Skeletal muscle cell (primary cell): ENCODE measurements at places on chromosomes 12 and 14.

DNA sequence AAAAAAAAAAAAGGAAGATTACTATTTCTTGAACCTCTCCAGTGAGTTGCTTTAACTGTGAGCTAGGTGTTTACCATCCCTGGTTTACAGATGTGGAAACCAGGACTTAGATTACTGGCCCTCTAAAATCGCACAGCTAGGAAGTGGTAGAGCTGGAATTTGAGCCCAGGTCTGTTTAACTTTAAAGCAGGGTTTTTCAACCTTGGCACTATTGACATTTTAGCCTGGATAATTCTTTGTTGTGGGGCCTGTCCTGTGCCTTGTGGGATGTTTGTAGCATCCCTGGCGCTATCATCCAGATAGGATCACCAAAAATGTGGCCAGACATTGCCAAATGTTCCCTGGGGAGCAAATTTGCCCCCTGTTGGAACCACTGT, 28.5 kb upstream of the SMOC1 start:
- DNase-seq: no peak

DNA sequence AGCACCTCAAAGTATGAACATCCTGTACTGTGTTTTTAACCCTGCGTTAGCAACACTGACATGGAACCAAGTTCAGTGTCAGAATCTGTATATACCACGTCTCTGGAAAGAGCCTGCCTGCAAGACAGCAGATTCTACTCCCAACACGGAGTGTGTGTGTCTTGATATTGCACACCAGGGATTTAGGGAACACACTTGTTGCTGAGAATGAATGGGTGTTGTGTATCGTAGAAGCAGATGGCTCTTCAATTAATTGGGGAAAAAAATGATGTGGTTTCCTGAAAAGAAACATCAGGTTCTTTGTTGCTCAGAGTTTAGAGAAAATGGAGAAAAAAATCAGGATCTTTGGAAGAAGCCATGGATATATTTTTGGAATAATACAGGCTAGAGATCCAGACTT, 170.8 kb downstream of the EGLN3 start:
- no peak for DNase-seq

DNA sequence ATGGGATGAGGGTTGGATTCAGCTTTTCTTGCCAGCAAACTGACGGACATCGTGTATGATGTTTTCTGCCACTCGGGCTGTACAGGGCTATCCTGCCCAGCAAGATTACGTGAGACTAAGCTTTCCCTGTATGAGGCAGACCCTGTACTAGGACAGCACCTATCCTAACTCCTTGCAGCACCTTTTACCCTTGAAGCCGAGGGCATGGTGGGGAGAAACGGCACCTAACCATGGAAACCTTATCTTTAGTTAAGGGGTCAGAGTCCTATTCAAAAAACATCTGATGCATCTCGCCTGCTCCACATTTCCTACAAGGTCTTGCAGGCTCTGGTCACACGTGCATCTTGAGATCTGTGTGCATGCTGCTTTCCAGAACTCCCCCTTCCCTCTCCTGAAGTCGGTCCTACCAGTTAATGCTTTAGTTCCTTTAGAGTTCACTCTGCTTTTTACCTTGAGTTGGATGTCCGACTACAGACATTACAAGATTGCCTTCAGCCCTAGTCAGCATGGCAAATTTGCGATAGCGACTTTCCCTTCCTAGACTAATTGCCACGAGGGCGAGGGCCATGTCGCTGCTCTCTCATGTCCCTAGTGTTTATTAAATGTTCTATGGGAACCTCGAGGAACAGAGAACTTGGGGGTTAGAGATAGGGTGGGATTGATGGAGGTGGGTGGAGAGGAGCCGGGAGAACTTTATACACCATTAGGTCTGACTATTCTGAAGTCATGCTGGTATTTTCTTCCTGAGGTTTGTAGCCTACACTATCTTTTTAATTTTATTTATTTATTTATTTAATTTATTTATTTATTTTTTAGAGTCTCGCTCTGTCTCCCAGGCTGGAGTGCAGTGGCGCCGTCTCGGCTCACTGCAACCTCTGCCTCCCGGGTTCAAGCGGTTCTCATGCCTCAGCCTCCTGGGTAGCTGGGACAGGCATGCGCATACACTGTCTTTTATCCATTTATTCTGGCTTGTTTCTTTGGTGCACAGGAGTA, 6.6 kb downstream of the RAN start:
- DNase-seq: no peak

GRCh38 chr14:71726580-71727021, 205.6 kb upstream of the RGS6 start:
- DNase-seq: no peak

GRCh38 chr12:28121433-28121832, 68.8 kb upstream of the CCDC91 start:
- DNase-seq: no peak

DNA sequence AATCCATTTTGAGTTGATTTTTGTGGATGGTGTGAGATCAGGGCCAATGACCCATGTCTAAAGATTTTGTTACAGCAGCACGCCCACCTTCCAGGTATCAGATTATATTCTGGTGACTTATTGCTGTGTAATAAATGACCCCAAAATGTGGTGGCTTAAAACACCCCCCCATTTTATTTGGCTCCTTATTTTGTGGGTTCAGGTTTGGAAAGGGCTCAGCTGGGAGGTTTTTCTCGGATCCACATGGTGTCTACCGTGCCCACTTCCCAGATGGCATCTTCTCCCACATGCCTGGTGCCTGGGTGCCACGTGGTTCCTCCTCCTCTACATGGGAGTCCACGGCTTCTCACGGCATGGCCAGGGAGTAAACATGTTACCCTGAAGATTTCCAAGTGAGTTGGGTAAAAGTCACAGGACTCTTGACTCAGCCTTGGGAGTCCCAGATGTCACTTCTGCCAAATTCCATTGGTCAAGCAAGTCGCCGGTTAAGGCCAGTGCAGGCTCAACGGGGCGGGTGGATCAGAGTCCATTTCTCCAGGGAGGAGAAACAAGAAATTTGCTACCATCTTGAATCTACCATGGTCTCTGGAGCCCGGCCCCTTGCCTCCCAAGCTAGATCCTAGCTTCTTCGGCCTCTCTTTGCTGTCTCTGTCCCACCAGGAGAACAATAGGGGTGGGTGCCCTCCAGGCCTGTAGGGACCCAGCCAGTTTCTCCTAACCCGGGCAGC, 214.3 kb downstream of the KIF26A start:
- no peak for DNase-seq

- DNase-seq: no peak
These were observed 34.2 kb downstream of the KCNA1 start for GRCh38 chr12:4943938-4944284.

DNA sequence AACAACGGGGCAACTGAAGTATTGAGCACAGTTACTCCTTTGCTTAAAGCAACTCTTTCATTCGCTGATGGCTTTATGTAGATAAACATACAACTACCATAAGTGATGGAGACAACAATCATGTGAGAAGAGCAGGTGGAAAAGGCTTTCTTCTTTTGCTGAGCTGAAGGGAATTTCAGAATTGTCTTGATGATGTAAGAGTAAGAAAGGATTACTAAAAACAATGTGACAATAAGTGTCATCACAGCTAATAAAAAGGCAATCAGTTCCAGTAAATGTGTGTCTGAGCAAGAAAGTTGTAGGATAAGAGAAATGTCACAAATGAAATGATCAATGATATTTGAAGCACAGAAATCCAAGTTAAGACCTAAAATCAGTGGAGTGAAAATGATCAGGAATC, 647 bp downstream of the OR6C70 start:
- DNase-seq: no peak

- no peak for DNase-seq
These were observed 81.5 kb upstream of the KCNA1 start for GRCh38 chr12:4828176-4828575.

- no peak for DNase-seq
These were observed 129.2 kb upstream of the ARHGAP5 start for GRCh38 chr14:31947680-31948595.

DNA sequence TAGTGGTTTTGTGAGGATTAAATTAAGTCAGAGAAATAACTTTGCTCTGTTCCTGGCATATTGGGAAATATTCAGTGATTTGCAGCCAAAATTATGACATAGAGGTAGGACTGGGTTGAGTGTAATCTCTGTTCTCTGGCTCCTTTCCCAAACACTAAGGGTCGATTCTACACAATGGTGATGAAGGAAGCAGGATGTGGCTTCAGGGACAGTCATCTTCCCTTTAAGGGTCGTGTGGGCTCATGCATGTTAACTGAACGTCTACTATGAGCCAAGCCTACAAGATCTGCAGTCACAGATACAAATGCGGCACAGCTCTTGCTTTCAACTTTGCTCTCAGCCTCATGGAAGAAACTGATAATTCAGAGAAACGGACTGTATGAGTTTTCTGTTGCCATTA, 381.6 kb downstream of the VRK1 start:
- DNase-seq: no peak

DNA sequence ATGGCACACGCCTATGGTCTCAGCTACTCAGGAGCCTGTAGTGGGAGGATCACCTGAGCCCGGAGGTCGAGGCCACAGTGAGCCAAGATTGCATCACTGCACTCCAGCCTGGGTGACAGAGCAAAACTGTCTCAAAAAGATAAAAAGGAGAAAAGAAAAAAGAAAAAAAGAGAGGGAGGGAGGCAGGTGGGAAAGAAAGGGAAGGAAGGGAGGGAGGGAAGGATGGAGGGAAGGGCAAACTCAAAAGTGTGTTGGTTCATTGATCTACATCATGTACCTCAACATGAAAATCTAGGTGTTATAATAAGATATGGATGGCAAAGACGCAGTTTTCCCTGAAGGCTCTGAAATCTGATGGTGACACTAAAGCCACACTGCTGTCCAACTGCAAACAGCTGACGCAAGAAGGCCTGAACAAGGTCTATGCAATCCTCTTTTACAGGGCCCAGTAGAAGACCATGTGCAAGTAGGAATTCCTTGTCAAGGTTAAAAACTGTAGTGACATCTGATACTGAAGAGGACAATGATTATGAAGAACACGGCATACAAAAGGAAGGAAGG, 143.6 kb downstream of the ITPR2 start:
- DNase-seq: no peak

DNA sequence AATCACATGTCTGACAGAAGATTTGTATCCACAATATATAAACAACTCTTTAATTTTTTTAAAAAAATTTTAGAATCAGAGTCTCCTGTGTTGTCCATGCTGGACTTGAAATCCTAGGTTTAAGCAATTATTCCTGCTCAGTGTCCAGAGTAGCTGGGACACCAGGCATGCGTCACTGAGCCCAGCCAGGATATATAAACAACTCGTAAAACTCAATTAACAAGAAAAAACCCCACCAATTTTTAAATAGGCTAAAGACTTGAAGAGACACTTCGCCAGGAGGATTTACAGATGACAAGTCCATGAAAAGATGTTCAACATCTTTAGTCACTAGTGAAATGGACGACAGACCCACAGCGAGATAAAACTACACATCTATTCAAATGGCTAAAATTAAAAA, 2.0 kb upstream of the SCN8A start:
- no peak for DNase-seq

DNA sequence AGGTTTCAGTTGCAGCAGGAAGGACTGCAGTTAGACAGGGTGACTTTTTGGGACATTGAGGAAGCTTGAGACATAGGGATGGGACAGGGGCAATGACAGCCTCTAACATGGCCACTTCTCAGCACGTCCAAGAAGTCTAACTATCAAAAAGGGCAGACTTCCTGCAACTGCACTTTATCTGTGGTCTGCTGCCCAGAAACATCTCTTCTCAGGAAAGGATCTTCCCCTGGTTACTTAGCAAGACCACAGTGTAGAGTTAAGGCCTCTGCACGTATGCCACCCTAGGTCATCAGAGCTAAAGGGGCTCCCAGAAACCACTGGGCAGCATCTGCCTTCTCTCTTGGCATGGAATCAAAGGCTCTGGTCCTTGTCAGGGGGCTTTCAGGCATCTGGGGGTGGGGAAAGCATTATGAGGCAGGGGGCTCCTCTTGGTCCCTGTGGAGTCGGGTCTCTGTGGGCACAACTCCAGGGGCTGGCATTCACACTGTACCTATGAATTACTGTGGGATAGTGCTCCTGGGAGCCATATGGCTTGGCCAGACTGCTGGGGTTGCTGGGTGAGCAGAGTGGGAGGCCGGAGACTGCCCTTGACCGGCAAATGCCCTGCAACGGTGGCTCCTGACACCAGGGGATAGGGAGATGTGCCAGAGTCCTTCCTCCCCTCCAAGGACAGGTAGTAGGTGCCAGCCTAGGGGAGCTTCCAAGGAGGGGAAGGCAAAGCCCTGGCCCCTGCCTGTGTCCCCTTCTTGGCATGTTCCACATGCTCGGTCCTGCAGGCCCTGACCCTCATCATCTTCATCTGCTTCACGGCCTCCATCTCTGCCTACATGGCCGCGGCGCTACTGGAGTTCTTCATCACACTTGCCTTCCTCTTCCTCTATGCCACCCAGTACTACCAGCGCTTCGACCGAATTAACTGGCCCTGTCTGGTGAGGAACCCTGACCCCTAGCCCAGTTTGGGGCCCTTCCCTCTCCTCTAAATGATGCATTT, 1.0 kb downstream of the CMTM5 start:
- DNase-seq: no peak

GRCh38 chr14:96078625-96079016, 39.5 kb downstream of the C14orf132 start:
- no peak for DNase-seq

GRCh38 chr12:19546027-19546426, 106.7 kb downstream of the AEBP2 start:
- DNase-seq: peak; percentile 61

GRCh38 chr12:128265566-128265965, 1.4 kb upstream of the TMEM132C start:
- DNase-seq: no peak
